ENCODE measurements at places on chromosomes 3 and 15.

- DNase-seq = no peak
Measured at GRCh38 chr15:71375934-71376333, 260.7 kb downstream of the THSD4 start.

DNA sequence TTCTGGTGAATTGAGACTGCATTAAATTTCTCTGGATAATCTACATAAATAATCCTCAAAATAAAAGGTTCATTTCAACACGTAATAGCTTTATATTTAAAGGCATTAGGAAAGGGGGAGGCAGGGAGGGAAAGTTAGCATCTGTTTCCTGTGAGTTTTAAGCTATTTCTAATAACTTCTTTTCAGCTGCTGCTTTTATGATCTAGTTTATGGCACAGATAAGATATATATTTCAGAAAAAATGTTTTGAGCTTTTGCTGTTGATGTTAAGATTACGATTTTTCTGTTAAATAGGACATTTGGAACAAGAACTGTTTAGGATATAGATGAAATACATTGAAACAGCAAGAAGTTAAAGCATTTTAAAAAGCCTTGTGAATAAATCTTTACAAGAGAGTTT, 30.0 kb downstream of the UBE2E1 start:
- no peak for DNase-seq

DNA sequence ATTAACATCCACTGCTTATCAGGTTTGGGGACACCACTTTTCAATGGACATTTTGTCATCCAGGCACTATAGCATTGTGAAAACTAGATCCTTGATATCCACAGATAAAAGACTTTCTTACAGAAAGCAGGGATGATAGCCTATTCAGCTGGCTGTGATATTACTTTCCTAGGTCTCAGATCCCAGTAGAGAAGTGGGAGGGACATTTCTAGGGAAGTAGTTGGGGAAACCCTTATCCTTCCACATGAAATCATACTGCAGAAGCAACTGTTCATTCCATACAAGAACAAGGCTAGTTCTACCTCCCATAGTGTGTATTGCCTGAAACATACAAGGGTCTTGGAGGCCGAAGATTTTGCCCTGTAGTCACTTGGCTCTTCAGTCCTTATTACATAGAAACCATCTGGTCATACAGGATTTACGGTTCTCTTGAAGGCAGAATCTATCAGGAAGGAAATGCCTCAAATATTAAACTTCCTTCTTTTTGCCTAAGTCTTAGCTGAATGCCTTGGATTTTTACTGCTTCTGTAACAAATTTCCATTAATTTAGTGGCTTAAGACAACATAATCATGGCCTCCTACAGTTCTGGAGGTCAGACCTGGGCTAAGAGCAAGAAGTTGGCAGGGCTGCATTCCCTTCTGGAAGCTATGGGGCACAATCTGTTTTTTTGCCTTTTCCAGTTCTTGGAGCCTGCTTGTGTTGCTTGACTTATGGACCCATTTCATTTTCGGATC, 119.4 kb downstream of the ECT2 start:
- DNase-seq = no peak

DNA sequence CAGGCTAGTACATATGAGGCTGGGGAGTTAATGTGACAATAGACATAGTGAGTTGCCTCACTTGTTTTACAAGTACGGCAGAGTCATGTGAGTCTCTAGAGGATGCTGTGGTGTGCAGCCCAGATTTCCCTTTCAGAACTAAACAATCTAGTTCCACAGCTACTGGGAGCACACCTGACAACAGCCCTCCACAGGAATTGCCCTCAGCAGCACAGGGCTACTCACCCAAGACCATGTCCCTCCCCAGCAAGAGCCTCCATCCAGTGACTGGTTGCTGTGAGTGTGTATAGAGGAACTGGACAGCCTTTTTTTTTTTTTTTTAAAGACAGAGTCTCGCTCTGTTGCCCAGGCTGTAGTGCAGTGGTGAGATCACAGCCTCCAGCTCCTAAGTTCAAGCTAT, 40.2 kb upstream of the UBE2E2 start:
- DNase-seq = no peak

- DNase-seq = no peak
Measured at GRCh38 chr3:70646635-70647034, 334.2 kb upstream of the MDFIC2 start.

DNA sequence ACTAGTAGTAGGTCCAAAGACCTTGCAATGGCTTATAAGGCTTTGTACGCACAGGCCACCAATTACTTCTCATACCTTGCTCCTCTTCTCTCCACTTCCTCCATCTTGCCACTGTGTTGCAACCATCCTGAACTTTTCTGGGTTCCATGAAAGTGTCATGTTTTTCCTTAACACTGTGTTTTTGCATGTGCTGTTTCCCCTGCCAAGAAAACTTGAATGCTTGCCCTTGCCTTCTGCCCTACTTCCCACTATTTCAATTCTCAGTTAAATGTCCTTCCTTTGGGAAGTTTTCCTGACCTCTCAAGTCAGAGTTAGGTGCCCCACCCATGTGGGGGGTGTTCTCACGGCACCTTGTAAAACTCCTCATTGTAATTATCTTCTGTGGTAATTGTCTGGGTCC, 182.8 kb downstream of the THRB start:
- no peak for DNase-seq
